ENCODE measurements at places on chromosomes 11 and 22. TPM values are rescaled to one million over a fixed set of nuclear protein-coding genes. Genes with fewer than 3 reads are reported as not detected.

MIF gene
- total RNA-seq: 1,240 TPM

DNA sequence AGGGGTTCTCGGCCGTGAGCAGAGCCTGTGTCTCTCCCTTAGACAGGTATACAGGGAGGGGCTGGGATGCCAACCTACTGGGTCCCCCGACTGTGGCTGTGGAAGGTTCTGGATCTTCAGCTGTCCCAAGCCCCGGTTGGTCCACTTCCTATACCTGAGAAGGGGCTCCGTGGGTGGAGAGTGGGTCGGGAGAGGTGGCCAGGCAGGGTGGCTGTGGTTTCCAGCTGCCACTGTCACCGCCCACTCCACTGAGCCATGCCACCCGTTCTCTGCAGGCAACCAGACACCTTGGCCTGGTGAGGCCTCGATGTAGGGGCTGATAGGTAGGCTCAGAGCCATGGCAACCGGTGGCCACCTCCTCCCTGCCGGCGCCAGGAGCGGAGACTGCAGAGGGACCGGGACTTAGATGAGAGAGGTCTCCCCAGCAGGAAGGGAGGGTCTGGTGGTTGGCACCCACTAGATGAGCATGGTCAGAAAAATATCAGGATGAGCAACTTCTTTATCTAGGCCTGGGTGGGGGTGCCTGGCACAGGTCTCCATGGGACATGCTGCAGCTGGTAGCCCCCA is 53.8 kb downstream of the TRIOBP start:
- DNase-seq: no peak

DNA sequence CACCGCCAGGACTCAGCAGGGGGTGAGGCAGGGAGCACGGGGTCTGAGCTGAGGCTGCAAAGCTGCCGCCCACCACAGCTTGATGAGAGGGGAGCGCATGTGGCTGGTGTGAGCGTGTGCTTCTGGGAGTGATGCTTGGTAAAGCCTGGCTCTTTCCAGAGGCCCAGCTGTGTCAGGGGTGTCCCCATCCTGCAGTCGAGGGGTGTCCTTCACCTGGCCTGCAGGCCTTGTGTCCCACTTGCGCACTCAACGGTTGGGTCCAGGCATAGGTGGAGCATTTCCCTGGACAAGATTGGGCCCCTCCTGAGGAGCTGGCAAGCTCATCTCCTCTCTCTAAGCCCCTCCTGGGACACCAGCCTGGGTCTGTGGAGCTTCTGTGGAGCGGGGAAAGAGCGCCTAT is 273.9 kb downstream of the TBC1D22A start:
- DNase-seq: no peak

GRCh38 chr11:104161751-104162450 is 2.0 kb downstream of the PDGFD start:
- no peak for DNase-seq

DNA sequence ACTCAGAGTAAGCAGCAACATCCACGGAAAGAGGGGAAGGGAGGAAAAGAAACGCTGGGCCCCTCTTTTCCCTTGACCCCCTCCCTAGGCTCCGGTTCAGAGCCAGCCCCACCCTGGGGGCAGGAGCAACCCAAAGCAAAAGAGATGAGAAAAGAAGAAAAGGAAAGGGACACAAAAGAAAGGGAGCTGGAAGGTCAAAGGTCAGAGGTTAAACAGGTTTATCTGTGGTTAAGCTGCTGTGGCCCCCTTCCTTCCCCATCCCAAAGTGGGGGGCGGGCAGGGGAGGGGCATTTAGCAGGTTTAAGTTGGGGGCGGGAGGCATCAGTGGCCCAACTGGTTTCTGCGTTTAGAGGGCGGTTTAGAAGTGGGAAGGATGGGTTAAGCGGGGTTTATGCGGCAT is 35.6 kb downstream of the SLC22A12 start:
- DNase-seq: no peak

DNA sequence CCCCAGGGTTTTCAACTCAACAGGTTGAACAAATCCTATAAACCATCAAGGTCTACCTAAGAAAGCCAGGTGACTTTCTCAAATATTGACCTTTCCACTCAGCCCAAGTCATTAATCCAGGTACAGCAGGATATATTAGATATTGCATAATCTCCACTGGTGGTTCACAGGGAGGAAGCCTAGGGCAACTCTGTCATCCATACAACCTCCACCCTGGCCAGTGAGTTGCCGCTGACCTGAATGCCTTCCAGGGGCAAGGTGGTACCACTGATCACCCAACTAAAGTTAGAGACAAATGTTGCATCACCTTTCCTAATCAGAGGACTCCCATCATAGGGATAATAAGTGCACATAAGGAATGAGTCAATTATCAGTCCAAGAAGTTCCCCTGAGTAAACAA is 22.9 kb downstream of the GUCD1 start:
- no peak for DNase-seq
